ENCODE measurements at places on chromosomes 4 and X.

GRCh38 chr4:186131935-186132334 lies 27.4 kb downstream of the FAM149A start:
- no peak for DNase-seq

DNA sequence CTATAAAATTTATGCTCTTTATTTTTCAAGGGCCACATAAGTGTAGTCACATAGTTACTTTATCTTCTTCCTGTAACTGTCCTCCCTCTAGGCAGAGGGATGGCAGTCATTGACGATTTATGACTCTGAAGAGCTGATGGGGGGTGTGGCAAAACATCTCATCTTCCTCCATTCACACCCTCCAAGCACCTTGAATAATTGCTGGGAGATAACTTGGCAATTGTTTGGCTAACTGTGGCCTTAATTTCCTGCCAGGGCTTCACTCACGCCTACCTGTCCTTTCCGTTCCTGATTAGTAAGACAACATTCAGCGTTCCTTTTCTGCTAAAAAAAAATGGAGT lies 329.2 kb downstream of the ARHGAP10 start:
- DNase-seq: no peak

DNA sequence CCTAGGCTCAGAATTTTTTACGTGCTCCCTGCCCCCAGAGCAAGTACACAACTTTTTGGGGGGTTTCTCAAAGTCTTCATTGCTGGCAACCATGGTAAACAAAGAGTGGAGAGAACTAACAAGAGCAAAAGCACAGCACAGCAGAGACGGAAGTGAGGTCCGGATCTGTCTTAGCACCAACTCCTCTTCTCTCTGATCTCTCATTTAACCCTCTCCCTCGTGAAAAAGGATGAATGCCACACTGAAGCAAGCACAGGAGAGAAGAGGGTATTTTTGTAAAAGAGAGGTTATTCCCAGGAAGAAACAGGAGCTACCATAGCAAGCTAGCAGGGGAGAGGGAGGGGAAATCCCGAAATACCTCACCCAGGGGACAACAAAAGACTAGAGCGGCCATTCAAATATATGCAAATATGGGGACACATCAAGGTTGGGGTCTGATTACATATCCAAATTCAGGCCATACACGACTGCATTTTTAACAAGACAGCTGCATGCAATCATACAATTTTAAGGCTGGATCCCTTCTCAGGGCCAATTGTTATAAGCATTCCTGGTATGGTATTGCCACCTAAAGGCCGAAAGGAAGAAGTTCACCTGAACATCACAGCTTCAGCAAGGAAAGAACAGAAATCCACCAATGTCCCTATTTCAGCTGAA lies 46.6 kb downstream of the CD40LG start:
- DNase-seq: peak; percentile 28

DNA sequence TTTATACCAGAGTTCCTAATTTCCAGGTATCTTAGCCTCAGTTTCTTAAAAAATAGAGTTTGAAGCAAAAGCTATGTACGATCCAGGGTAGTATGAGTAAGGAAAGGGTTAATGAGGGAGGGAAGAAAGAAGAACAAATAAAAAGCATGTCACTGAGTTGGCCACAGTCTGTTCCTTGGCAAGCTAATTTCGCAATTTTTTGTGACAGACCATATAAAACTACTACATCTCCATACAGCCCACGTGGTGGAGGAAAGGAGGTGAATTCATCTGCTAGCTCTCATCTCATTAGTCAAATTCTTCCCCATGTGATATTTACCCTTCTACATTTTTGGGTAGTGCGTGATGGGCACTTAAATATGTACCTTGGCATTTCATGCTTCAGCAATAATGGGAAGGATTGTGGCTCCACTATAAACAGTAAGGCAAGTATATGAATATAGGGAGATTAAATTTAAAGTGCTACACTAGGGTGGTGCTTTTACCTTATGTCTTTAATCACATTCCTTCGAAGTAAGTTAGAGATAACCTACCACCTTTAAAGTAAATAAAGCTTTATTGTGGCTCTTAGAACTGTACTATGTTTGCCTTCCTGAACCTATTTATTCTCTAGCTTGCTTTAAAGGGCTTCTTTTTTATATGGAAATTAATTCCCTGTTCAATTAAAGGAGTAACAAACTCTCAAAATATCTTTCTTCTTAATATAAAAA lies 102.1 kb upstream of the VAMP7 start:
- no peak for DNase-seq

GRCh38 chr4:139184129-139184528 lies 7.1 kb upstream of the ELF2 start:
- no peak for DNase-seq

DNA sequence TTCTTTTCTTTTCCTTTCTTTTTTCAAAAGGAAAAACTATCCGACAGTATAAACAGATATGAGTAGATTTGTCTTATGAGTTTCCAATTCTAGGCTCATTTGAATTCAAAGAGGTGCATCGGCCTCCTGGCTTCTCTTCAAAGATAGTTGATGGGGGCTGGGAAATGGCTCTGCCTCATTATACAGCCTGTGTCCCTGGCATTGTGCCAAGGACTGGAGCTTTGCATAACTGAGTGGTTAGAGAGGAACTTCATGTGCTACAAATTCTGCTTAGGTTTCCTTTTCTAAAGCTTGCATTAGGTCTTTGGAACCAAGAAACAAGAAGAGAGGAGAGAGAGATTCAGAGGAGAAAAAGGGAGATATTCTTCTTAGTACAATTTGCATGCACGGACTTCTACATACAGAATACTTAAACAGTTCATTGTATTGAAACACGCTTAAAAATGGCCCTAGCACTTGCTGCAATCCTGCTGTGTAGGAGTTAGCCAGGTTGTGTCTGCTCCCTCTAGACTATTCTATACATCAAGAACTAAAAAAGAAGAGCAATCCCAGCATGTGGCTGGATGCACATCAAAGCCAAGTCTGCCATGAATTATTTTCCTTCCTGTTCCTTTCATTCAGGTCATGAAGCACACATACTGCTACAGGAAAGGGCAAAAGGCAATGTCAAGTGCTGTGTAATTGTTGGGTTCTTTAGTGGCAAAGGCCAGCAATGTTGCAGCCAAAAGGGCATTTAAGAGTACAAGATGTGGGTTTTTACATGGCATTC lies 70.9 kb downstream of the INTS12 start:
- no peak for DNase-seq

DNA sequence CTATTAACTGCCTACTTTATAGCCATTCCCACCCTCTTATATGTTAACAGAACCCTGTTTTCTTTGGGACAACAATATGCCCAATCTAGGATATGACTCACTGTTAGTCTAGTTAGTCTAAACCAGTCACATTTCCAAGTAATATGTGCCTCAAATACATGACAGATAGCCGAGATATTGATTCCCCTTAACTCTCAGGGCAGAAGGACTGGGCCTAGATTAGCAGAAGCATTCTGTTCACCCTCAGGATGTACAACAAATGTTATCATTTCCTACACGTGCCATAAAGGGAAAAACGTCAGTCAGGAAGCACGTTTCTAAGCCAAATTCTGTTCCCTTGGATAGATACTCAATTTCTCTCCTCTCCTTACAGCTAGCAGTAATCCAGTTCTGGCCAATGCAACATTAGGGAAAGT lies 114.1 kb downstream of the SLC10A7 start:
- no peak for DNase-seq

DNA sequence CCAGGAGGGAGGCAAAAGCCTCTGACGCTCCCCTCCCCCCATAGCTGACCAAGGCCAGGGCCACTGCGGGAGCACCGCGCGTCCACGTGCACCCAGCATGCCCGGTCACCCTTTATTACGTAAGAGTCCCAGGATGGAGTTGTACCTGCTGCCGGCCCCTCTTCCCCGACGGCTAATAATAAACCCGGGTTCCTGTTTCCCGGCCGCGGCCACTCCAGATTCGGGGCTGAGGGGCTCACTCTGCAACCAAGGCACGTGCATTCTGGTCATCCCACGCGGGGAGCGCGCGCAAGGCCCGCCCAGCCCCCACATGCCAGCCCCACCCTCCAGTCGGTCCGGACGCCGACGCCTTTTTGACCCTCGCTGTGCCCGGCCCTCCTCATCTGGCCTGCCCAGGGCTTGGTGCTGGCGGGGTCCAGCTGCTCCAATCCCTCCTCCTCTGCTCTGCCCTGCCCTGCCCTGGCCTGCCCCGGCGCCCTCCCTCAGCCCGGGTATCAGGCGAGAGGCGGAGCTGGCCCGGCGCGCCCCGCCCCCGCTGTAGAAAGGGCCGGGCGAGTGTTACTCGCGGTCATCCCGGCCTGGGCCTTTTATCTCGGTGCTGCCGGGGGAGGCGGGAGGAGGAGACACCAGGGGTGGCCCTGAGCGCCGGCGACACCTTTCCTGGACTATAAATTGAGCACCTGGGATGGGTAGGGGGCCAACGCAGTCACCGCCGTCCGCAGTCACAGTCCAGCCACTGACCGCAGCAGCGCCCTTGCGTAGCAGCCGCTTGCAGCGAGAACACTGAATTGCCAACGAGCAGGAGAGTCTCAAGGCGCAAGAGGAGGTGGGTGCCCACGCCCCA lies 2.6 kb downstream of the MID1IP1 start:
- peak; percentile 75 for DNase-seq

DNA sequence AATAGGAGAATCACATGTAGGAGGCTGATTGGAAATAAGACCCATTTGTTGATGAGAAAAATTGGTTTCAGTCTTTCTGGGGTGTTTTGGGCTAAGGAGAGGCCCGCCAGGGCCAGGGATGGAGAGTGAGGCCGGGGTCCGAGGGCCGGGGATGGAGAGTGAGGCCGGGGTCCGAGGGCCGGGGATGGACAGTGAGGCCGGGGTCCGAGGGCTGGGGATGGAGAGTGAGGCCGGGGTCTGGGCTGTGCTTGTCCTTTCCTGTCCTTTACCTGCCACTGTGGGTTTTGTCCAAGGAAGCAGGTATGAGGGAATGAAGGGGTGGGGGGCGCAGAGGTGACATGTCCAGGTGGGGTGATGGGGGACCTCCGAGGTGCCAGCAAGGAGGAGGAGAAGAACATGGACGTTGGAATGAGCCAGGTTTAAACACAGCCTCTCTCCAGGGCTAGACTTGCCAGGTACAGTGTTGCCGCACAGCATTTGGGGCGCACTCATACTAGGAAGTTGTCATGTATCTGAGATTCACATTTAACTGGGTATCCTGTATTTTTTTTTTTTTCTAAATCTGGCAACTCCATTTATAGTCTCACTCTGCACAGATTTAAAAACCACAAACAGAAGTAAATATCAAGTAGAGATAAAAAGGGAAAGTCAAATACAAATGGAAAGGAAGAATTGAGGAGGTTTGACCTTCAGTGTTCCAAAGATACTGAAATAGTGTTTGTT lies 8.8 kb downstream of the RGS12 start:
- DNase-seq: no peak

- DNase-seq: no peak
These were observed 12.4 kb downstream of the DYNLT3 start for GRCh38 chrX:37834937-37835336.

Measured in iPS-NIHi11 (cell line).